ENCODE measurements at places on chromosomes 1 and 21.
A peak's percentile ranks its signal among the peaks of the same experiment; 100 is the strongest.

DNA sequence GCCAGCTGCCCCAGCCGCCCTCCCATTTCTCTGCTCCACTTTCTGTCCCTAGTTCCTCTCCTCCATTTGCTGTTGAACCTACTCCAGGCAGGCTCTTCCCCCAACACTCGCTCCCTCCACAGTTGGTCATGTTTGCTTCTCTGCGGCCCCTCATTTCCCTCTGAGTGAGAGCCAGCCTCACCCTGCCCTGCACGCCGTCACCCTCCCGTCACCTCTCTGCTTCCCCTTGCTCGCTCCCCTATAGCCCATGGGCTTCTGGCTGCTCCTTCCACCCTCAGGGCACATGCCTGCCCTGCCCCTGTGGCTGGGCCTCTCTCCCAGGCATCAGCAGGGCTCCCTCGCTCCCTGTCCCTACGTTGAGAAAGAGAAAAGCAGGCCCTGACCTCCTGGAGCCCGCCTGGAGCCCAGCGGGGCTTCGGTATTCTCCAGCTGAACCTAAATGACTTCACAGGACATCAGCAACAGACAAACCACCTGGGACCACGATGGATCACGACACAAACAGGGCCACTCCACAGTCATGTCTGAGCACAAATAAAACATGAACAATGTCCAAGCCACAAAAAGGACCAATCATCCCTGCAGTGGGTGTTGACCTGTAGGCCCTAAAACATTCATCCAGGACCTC lies 13.3 kb upstream of the THEMIS2 start:
- DNase-seq, result no peak

DNA sequence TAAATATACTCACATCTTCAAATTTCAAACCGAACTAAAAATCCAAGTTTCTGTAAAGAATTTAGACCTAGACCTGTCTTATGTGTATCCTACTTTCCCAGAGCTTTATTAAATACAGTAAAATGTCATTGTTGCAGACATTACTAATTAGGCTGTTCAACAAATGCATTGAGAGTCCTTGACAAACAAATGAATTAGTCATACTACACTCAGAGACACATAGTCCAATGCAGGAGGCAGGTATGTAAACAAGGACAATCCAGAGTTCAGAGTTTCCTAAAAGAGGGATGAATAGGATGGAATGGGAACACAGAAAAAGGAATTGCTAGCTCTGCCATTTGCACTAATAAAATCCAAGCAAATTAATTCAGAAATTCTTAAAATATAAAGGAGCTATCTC lies 1.6 kb upstream of the EGLN1 start:
- no peak for DNase-seq

DNA sequence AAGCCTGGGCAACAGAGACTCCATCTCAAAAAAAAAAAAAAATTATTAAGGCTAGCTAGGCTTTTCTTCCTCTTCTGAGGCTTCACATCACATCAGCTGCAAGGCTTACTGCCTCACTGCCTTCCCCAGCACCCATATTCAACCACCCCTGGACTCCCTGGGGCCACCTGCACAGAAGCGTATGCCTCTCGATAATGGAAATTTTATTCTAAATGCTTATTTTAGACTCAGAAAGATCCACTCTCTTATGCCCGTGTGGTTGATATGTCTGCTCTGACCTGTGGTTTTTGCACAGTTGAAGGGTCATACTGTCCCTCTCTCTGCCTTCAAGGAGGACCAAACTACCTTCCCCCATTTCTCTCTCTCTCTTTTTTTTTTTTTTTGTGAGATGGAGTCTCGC lies 1.5 kb upstream of the FCRLA start:
- DNase-seq, result no peak

GRCh38 chr1:33696962-33697361 lies 166.9 kb upstream of the HMGB4 start:
- no peak for DNase-seq

DNA sequence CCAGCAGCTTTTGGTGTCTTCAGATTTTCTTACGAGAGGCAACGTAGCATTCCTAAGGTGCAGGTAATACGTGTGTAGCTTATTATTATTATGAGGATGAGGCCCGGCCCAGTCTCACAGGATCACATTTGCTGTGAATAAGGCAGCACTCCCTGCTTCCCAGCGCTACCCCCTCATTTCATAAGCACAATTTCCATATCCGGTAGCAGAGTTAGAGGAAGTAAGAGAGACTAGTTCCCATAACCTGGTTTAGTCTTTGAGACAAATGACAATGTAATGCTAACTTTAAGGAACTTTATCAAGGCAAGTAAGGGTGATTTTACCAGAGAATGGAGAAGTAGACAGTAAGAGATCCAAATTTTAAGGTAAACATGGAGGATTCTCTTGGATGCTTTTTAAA lies 14.6 kb upstream of the LMO4 start:
- DNase-seq, result no peak

GRCh38 chr21:25639551-25640201 lies 618 bp downstream of the JAM2 start:
- peak; percentile 36 for DNase-seq

- no peak for DNase-seq
These were observed 283.9 kb upstream of the ST6GALNAC5 start for GRCh38 chr1:76583235-76583868.

DNA sequence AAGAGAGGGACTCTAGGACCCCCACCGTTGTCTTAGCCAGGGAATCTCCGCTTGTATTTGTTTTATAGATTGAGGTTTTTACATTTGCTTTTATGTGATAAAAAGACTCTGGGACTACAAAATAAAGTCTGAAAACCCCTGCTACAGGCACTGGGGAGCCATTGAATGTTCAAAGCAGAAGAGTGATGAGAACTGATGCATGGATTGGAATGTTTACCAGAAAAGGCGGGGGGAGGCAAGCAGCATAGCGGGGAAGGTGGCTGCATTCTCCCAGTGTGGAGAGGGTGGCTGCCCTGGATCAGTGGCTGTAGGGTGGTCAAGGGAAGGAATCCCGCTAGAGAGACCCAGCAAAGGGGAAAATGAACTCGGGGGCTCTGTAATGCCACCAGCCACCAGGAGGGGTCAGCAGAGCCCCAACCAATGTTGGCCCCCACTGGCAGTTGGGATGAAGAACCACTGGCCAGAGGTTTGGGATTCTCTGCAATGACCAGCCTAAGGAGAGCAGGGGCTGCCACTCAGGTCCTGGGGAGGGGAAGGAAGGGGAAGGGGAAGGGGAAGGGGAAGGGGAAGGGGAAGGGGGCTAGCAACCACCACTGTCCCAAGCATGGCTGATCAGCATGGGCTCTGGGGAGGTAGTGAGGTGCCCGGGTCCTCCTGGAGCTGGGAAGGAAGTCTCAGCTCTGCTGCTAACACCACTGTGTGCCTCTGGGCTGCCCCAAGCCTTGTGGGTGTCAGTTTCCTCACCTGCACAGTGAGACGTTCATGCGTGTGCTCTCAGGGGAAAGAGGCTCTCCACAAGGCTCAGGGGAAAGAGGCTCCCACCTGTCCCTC lies 19.2 kb upstream of the PEF1 start:
- DNase-seq, result peak; percentile 52

DNA sequence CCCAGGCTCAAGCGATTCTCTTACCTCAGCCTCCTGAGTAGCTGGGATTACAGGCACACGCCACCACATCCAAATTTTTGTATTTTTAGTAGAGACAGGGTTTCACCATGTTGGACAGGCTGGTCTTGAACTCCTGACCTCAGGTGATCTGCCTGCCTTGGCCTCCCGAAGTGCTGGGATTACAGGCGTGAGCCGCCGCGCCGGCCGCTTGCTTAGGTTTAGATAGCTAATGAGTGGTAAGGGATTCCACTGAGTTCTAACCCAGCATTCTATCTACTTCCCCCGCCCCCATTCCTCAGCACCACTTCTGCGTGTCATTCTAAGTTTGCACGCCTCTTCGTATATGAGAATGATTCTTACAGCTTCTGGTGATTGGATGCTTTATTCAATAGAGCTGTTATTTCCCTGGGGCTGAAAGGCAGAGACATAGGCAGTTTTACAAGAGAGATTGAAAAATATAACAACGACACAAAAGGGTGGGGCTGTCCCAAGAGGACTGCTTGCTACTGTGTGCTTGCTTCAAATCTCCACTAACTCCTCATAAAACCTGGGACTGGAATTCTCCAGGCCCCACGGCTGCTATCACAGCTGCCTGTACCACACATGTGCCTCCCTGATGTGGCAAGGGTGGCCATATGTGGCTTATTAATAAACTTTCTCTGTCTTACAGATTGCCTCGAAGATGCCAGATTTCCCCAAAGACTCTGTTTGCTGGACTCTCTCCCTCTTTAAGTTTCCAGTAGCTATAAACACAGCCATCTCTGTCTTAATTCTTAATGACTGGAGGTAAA lies 23.7 kb upstream of the GREM2 start:
- no peak for DNase-seq

DNA sequence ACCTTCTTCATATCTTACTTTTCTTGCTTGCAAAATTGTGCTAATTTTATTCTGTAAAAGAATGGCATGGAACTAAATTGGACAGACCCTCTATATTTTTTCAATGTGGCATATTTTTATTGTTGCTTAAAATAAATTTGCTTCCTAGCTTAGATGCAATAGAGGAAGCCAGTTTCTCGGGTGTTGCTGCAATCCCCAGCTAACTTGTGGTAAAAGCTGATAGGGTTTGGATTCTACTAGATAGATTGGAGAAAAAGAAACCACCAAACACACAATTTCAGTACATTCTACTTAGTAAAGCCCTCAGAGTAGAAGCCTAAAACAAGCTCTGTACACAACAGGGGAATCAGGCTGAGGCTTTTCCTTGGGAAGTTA lies 49.5 kb upstream of the GCLM start:
- DNase-seq, result no peak

DNA sequence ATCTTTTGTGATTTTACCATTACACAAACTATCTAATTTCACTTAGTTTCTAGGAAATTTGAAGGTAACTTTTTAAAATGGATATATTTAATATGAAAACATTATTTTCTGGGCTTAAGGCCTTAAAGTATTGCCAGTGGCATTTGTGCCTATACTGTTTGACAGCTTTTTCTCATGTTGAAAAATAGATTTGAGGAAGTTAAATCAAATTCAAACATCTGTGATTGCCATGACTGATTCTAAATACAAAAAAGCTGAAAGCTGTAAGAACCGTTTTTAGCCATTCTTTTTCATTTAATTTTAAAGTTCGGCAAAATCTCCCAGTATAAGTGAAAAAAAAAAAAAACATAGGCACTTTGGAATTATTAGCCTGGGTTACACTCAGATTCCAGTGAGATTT lies 301.1 kb downstream of the DPYD start:
- no peak for DNase-seq

GRCh38 chr21:39373634-39374033 lies 24.7 kb upstream of the HMGN1 start:
- no peak for DNase-seq

GRCh38 chr1:182460550-182460951 lies 10.6 kb downstream of the RGSL1 start:
- no peak for DNase-seq

GRCh38 chr21:33080376-33080775 lies 10.4 kb downstream of the OLIG1 start:
- DNase-seq, result no peak

DNA sequence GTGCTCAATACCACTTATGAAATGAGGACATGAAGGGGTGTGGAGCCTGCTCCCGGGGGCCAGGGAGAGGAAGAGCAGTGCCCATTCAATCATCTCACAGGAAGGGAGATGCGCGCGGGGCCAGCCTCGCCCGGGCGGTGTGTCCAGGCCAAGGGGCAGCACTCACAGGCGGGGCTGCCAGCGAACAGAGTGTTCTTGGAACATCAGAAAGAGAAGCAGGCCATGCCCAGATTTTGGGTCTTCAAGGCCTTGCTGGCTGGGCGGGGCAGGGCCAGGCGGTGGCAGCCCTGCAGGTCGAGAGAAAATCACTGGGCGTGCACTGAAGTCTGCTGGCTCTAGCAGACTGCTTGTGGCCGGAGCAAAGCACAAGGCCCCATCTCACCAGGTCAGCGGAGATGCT lies 168.6 kb downstream of the PRDM16 start:
- DNase-seq, result no peak

DNA sequence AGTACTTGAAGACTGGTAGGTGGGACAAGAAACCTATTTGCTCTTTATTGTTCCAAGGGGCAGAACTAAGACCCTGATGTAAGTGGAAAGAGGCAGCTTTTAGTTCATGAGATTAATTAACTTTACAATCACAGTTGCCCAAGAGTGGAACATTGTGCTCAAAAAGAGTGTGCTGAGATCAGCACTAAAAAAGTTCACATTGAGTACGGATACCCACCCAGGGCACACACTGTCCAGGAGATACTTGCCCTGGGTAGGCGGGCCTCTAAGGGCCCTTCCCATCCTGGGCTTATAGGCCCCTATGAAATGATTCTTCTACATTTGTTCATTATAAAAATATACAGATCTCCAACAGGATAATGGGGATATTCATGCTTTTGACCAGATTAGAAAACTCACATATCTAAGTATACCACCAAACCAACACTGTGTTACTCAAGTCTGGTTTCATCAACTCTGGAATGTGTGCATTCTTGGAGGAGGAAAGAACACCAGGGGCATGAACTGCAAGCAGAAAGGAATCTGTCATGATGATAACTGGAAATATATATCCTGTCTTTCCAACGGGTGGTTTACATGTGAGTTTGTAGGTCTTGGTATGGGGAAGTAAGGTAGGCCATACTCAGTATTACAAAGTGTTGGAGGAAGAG lies 626.2 kb downstream of the SMYD3 start:
- DNase-seq, result no peak

DNA sequence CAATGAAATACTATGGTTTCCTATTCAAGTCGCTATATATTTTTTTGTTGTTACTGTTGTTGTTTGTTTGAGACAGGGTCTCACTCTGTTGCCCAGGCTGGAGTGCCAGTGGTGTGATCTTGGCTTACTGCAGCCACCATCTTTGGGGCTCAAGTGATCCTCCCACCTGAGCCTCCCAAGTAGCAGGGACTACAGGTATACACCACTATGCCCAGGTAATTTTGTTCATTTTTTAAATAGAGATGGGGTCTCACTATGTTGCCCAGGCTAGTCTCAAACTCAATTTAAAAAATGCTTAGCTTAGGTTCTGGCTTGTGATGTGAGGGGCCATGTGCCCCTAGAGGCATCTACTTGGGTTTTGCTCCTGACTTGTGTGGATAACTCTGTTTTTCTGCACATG lies 9.8 kb downstream of the RABIF start:
- DNase-seq, result no peak

GRCh38 chr21:32889596-32889995 lies 118.0 kb upstream of the PAXBP1 start:
- DNase-seq, result no peak

DNA sequence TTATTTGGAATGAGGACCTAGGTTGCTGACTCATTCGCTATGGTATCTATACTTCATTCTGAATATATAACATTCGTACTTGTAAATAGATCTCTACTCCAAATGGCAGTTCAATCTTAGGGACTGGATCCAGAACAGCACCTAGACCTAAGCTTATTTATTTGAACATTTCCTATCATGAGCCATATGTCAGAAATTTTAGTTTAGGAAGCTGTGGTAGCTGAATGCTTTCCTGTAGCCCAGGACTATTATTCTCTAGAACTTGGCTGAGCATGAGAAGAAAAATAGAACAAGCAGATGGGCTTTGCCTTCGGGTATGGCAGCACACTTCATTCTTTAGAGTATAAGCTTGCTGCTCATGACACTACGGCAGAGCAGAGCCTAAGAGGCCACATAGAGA lies 1114.4 kb upstream of the B3GALT2 start:
- no peak for DNase-seq

Measured in right lung (tissue), 10 donors.